ENCODE measurements at places on chromosomes 13 and 19.

DNA sequence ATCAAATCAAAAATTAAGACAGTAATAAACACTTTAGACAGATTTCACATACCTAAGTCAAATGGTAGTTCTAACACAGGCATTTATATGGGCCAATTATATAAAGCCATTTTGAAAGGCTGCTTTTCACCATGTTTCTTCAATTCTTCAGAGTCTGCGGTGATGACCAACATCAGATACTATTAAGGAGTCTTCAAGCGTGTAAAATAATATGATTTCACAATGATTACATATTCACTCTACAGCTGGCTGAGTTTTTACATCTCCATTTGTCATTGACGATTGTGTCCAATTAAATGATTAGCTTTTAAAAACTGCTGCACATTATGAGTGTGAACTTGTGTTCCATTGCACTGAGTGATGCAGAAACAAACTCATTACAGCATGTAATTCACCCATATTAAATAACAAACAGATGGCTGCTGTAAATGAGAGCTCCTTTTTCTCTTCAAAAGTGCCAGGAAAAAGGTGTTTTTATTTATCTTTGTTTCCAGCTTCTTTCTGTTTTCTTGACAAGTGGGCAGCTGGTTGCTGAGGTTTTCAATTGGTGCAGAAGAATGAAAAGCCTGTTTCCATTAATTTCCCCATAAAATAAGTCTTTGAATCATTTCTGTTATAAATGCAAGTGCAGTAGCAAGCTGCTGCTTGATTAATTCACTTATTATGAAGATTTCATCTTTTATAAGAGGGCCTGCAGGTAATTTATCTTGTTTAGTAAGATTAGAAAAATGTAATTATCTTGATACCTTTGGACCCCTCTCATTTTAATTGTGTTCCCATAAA lies 676.1 kb upstream of the KLHL1 start:
- no peak for DNase-seq

- DNase-seq = no peak
Observed at GRCh38 chr19:50238043-50238442, 34.6 kb downstream of the MYH14 start.

DNA sequence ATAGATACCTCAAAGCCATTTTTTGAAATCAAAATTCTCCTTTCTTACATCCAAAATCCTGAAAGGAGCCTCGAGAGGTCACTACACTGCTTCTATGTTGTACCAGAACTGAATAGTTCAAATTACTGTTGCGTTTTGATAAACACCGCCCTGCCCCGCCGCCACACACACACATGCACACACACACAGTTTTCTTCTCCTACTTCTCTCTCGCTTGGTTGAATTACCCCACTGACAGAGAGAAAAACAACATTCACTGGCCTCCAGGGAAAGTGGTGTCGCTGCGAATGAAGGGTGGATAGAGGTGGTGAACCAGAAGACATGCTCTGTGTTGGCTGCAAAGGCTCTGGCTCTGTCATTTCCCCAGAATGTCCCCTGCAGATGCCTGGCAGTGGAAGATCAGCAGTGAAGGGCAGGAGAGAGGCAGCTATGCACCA lies 183.4 kb upstream of the RFC3 start:
- DNase-seq = no peak

DNA sequence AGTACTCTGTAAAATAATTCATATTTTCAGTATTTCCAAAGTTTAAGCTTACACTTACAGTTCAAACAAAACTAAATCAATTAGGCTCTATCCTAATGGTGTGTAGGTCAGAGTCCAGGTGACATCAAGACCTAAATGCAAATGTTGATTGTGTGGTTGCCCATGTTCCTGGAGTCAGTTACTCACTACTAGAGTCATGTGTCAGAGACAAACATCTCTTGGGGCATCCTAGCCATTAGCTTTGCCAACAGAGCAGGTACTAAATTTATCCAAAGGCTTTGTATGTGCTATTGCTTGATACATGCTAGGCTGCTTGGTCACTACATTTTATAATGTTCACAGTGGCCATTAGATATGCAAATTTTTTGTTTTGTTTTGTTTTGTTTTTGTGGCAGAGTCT lies 11.7 kb downstream of the SPRY2 start:
- DNase-seq = no peak

- no peak for DNase-seq
Observed at GRCh38 chr19:45099467-45100191, 6.7 kb downstream of the PPP1R37 start.

DNA sequence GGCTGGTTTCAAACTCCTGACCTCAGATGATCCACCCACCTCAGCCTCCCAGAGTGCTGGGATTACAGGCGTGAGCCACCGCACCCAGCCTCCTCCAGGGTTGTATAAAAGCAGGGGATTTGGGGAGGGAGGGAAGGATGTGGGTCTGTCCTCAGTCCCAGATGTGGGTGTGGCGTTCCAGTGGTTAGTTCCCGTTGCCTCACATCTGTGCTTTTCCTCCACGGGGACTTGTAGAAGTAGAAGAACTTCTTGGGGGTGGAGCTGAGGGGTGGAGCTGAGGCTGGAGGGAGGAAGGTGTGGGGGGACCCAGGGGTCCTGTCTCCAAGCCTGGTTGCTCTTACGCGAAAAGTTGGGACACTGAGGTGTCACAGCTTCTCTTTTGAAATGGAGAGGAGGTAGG lies 514 bp upstream of the MCEMP1 start:
- no peak for DNase-seq

DNA sequence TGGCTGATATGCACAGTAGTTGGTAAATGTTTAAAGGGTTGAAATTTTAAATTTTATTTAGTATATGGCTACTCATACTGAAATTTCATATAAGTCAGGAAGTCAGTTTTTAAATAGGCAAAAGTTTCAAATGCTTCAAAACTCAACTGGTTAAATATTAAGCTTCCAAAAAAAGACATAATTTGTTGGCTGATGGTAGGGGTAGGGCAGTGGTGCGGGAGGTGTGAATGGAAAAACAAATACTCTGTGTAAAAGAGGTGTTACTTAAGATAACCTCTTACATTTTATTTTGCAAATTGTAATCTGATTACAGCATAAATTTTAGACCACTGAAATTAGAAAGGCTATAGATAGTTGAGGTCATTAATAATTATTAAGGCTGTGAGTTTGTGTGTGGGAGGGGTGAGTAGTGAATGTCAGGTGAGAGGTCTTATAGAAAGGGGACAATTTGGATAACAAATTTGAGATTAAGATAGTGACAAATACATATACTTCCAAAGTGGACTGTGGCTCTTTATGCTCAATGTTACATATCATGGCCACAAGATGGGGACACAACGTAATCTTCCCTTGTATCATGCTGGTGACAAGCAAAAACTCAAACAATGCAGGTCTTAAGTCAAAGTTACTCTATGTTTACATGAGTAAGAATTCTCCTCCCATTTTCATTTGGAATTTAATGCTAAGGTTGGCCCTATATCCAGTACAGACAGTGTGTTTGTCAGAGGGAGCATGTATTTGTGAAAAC lies 36.6 kb upstream of the OXGR1 start:
- DNase-seq = no peak

DNA sequence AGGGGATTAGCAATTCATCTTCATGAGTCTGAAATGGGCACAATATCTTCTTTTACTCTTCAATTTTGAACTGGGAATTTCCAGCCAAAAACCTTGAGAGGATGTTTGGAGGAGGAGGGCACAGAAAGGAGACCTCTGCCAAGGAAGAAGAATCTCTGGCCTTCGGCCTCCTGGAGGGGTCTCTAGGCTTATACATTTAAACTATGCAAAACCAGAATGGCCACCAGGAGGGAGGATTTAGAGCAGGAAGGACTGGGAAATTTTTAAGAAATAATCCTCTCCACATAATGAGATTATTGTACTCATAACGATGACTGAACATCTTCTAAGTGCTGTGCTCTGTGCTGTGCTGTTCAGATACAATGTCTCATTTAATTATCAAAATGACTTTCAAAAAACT lies 325.9 kb downstream of the NDFIP2 start:
- no peak for DNase-seq

- DNase-seq = no peak
Observed at GRCh38 chr19:49874503-49875157, 2.5 kb downstream of the AKT1S1 start.

DNA sequence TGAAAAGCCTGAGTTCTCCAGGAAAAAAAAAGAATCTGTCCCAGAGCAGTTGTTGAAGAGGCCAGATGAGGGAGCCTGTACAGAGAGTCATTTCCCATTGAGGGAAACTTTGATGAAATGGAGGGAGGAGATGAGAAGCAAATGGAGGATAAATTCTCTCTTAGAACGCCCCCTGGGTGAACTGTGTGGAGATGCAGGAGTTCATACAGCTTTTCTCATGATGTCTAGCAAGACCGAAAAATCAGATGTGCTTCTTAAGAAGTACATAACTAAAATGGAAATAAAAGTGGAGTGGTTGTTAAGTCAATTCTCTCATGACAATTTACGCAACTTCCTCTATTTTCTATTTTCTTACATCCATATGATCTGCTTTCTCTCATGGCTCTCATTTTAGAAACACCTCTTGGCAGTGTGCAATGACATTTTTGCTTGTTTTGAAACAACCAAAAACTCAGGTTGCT lies 1263.1 kb downstream of the PCDH9 start:
- DNase-seq = peak; percentile 52

GRCh38 chr13:24516919-24517318 lies 4.3 kb upstream of the PARP4 start:
- no peak for DNase-seq

DNA sequence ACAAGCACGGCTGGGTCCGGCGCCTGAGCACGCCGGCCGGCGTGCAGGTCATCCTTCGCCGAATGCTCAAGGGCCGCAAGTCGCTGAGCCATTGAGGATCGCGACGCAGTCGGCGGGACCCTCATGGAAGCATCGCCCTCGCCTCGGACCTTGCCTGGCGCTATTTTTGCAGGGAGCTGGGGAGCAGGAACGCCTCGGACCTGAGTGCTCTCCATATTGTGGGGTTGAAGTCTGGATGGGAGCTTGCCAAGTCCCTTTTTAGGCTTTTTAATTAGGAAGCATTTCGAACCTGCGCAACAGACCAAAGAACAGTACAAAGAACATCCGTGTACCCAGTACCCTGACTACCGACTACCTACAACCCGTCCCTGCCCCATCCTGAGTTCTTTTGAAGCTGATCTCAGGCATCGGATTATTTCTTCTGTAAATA lies 628 bp downstream of the MRPL34 start:
- DNase-seq = no peak

DNA sequence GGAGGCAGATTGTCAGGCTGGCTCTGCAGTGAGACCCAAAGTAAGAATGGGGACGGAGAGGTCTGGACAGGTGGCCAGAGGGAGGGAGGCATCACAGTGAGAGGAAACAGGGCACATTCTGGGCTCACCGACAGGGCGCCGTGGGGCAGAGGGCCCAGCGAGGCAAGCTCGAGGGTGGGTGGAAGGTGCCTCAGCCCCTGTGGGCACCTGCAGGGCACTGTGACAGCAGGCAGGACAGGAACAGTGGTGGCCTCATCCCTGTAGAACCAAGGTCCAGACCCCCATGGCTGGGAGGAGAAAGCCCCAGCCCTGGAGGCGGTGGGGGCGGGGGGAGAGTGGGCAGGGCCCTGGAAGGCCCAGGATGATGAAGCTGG lies 27.7 kb downstream of the PIP5K1C start:
- no peak for DNase-seq

DNA sequence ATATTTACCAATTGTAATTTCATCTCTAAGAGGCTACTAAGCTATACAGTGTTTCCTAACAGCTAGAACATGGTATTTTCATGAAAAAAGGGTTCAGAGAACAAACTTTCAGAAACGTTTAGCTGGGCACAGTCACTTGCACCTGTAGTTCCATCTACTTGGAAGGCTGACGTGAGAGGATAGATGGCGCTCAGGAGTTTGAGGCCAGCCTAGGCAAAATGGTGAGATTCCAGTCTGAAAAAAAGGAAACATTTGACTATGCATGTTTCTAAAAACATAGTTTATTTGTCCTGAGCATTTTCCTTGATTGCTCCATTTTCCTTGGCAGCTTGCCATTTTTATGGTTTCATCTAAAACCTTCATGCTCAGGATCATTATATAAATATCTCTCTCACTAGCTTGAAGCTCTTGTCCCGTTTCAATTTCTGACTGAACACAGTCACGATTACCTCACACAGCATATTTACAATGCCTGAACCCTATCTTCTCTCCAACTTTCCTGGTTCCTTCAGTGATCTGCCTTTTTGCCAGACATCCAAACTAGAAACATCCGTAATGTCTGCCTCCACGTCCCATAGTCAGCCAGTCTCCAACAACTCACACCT lies 200.8 kb downstream of the RGCC start:
- DNase-seq = no peak

GRCh38 chr19:51743405-51743804 lies 8.3 kb downstream of the FPR1 start:
- DNase-seq = no peak

DNA sequence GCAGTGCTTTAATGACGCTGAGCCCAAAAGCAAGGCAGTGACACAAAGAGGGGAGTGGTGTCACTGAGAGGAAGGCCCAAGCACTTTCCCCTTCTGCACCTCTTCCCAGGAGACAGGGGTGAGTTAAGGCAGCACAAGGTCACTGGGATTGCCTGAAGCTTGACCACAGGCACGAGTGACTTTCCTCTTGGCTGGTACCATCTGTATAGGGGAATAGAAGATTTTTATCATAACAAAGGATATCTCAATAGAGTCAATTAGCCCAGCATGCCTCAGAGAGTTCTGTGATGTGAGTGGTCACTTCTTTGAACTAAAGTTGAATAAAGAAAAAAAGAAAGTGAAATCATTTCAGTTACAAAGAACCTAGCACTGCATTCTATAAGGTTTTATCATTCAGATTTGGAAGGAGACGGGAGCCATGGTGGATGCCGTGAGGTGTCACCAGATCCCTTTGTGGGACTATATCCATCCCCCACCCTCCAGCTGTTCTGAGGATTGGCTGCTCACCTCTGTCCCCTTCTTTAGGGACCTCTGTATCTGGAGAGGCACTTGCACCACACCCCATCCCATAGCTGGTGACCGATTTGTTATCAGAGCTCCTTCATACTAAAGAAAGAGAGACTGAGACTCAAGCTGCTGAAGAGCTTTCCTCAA lies 291.2 kb downstream of the DCT start:
- DNase-seq = peak; percentile 17

GRCh38 chr13:27792393-27793218 lies at the start of gene GSX1:
TSS of gene GSX1 (plus strand) at chr13:27792483. CDS start at chr13:27792691, 208 bp downstream.
- DNase-seq = no peak

DNA sequence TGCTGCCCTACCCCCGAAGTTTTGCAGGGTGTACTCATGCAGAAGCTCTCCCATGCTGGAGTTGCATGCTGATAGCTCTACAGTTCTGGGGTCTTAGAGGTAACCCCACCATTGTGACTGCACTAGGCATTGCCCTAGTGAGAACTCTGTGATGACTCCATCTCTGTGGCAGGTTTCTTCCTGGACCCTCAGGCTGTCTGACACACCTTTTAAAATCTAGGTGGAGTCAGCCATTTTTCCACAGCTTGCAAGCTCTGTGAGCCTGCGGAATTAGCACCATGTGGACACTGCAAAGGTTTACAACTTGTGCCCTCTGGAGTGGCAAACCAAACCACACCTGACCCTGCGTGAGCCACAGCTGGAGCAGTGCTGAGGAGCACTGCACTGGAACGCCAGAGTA lies 636.2 kb upstream of the SPRY2 start:
- no peak for DNase-seq

- DNase-seq = no peak
Observed at GRCh38 chr13:104854007-104854406, 1681.5 kb downstream of the EFNB2 start.

- DNase-seq = peak; percentile 48
Observed at GRCh38 chr19:46599716-46600373, 1.3 kb upstream of the CALM3 start.

- DNase-seq = no peak
Observed at GRCh38 chr13:26133851-26134250, 82.0 kb upstream of the SHISA2 start.
